ENCODE measurements at places on chromosomes 16 and 17.
A peak's percentile ranks its signal among the peaks of the same experiment; 100 is the strongest.

GRCh38 chr16:52783616-52784015 lies 236.7 kb upstream of the TOX3 start:
- DNase-seq, result no peak

DNA sequence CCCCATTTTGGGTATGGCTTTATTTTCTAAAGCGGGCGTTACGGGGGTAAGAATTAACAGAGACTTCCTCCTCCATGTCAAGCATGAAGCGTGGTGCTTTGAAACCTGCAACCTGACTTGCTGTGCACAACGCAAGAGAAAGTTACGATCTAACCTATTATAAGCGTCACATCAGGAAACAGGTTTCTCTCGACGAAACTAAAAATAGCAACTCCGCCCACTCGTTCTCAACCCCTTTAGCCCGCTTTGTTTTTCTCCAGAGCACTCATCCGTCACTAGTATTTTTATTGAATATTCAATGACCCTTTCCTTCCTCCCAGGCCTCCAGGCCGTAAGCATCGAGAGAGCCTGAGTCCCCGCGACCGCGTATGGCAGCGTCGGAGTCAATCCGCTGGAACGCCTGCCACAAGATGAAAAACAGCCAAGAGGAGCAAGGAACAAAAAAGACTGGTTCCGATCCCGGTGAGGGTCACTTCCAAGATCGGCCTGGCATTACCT lies 555 bp downstream of the NUP88 start:
- peak; percentile 44 for DNase-seq

GRCh38 chr16:67525176-67525860 lies 3.3 kb upstream of the RIPOR1 start:
- DNase-seq, result no peak

DNA sequence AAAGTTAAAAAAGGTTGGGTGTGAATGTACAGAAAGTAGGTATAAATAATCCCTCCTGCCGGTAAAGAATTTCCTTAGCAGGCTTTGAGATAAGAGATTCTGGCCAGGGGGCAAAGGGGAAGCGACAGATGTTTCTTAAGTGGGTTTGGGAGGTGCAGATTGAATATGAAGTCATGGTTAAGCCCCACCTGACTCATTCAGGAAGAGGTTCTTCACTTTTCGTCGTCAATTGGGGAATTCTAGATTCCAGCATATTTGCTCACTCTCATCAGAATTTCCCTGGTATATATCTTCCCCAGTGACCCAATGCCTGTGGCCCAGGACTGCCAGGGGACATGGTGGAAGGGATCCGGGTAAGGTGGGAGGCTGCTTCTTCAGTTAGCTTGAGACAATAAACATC lies 127.8 kb downstream of the CPPED1 start:
- DNase-seq, result no peak

- DNase-seq, result no peak
Observed at GRCh38 chr17:79792341-79792871, 4.5 kb downstream of the CBX8 start.

DNA sequence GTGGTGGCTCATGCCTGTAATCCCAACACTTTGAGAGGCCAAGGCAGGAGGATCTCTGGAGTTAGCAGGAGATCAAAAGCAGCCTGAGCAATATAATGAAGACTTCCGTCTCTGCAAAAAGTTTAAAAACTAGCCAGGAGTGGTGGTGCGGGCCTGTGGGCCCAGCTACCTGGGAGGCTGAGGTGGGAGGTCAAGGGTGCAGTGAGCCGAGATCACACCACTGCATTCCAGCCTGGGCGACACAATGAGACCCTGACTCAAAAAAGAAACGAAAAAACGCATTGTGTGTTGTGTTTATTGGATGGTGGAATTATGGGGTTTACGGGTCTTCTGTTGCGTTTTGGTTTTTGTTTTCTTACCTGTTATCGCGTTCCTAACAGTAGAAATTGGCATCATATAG lies 863 bp upstream of the DDX19A start:
- no peak for DNase-seq

DNA sequence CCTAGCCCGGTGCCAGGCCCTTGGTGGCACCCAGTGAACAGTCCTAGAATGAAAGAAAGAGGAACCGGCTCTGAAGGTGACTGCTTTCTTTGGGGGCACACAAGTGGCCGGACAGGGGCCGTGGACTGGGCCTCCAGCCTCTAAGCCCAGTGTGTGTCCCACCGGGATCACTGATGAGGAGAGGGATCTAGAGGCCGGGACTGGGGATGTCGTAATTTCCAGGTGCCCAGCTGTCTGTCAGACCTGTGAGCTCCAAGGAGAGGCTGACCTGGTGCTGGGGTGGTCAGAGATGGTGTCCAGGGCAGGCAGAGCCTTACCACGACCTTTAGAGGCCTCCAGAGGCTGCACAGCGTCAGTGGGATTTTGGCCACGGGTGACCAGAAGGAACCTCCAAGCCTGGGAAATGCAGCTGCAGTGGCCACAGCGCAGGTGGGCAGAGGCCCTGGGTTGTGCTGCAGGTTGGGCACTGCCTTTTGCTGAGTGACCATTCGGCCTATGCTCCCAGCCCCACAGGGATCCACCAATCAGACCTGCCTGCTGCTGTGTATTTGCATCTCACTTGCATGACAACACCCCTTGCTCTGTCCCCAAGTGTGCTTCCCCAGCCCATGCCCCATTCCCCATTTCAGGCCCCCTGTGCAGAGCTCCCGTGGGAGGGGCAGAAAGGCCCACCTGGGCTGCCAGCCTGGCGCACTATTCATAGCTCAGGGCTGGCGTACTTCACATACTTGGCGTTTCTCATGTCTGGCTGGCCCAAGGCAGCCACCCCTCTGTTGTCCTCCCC lies 12.5 kb downstream of the ARHGAP23 start:
- DNase-seq, result no peak

DNA sequence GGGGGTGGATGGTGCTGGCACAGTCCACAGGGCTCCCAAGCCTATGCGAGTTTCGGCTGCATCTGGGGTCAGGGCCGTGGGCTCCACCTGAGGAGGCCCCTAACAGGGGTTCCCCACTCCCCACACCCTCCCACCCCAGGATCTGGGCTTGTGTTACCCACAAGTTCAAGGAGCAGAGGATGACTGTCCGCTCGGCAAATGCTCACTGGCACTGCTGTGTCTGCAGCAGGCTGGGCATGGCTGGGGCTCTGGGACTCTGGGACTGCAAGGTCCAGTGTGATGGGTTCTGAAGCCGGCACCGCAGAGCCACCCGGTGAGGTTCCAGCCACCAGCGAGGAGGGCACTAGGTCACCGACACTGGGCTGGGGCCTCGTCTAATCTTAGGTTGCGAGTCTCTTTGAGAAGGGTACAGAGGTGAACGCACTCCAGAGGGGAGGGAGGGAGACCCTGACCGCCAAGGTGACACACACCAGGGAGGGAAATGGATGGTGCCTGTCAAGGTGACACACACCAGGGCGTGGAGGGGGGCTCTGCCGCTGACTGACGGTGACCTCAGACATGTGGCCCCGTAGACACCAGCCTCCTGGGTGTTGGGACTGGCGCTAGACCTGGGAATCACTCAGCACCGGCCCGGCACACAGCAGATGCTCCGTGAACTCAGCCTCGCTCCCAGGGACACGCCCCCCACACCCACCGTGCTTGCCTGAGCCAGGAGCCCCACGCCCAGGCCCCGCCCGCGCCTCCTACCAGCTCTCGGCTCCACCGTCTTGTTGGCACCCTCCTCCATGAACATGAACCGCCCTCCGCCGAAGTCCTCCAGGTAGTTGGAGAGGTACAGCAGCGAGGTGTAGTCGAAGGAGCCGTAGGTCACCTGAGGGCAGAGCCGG lies 20.5 kb upstream of the HEXD start:
- no peak for DNase-seq

DNA sequence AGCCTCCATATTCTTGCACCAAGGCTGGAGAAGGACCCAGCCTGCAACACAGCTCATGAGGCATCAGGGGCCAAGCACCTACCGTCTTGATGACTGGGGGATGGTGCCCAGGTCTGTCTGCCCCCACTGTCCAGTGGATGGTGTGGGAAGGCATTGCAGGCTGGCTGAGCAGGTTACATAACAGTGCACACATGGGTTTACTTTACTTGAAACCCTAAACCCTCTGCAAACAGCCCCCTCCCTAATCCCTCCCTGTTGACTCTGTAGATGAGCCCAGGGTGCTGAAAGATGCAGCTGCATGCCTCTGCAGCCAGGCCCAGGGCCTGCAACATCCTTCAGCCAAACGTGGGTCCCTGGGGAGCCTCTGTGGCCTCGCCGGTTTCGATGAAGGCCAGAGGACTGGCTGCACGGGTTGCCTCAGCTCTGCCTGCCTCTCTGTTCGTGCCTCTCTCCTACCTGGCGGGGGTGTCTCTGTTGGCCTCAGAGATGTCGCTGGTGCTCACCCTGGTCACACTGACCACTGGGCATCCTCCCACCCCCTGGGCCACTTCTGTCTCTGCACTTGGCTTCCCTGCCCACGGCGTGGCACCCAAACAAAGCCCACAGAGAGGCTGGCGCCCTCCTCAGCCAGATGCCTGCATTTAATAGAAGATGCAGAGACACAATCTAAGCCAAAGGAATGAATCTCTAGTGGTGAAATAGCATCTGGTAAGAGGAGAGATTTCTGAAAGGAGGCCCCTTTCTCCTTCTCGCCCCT lies 95.1 kb downstream of the METRNL start:
- no peak for DNase-seq

DNA sequence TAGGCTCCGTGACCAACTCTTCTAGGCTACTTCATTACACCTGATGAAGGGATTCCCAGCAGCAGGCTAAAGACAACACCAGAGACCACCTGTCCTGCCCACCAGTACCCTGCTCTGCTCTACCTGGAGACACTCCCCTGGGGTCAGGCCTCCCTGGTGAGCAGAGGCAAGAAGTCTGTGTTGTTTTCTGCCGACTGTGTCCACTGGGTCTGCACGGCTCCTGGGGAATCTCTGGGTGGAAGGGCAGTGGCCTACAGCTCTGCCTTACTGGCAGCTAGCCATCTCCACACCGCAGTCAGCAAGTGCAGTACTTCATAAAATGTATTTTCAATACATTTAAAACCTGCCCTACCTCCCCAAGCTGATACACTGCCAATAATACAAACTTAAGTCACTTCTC lies 6.8 kb downstream of the RSL1D1 start:
- no peak for DNase-seq

DNA sequence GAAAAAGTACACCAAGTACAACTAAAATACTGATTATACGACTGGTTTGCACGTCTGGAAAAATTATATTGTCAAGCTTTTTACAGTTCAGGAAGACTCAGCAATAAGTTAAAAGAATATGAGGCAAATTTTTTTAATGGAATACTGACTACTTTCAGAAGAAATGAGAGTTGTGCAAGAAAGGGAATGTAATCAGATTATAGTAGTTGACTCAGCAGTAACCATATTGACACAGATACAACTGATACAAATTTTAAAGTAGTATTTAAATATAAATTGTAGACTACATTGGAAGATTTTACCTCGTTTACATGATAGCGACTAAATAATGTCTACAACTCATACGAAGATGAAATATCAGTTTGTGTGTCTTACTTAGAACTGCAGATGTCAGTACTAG lies 16.7 kb downstream of the ASGR2 start:
- no peak for DNase-seq

- no peak for DNase-seq
Observed at GRCh38 chr17:10439816-10440215, 18.1 kb upstream of the MYH8 start.

GRCh38 chr17:44749980-44750318 lies 8.8 kb upstream of the ADAM11 start:
- no peak for DNase-seq

DNA sequence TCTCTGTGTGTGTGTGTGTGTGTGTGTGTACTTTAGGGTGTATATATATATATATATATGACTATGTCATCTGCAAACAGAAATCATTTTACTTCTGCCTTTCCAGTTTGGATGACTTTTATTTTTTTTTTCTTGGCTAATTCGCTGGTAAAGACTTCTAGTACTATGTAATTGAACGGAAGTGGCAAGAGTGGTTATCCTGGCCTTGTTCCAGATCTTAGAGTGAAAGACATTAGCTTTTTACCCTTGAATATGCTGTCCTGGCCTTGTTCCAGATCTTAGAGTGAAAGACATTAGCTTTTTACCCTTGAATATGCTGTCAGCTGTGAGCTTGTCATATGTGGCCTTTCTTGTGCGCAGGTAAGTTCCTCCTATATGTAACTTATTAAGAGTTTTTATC lies 72.7 kb upstream of the MYOCD start:
- no peak for DNase-seq

- peak; percentile 68 for DNase-seq
Observed at GRCh38 chr16:31265329-31266245, 5.8 kb downstream of the ITGAM start.

DNA sequence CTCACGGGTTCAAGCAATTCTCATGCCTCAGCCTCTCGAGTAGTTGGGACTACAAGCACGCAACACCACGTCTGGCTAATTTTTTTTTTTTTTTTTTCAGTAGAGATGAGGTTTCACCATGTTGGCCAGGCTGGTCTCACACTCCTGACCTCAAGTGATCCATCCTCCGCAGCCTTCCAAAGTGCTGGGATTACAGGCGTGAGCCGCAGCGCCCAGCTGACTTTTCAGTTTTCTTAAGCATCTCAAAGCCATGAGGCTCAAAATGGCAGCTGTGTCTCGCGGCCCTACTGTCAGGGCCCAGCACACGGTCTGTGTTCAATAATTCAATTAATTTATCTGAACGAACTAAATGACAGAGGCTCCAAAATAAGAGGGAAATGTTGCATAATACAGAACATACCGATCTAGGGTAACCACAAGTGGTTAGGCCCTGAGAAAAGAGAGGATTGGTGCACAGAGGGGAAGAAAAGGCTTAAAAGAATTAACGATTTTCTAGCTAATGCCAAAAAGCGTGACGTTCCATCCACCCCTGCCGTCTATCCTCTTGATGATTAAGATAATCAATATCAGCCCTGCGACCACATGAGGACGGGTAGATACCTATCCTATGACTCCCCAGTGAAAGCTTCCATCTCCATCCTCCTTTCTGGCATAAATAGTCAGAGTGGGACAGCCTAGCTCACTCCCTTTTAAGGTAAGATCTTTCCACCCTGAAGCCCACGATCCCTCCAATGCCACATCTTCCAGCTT lies 136.9 kb downstream of the SLC39A11 start:
- no peak for DNase-seq

DNA sequence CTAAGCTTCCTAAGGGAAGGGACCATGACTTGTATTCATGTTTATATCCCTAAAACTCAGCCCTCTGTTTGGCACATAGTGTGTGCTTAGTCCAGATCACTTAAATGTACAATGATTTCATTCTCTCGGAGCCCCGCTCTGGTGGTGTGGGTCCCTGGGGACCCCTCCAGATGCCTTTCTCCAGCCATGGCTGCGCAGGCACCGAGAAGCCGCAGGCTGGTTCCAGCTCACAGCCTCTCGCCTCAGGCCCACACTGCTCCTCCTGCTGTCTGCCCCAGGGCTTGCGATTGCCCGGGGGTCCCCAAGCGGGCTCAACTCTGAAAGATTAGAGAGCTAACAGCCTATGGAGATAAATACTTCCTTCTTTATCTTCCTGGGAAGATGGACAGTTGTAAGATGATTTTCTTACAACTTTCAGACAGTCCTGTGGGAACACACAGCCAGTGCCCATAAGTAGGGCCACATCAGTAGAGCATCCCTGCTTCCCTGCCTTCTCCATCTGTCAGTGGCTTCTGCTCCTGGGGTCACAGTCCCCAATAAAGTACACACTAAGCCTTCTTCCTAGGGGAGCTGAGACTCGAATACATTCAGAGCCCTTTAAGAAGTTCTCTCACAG lies 66.2 kb downstream of the CENPV start:
- DNase-seq, result no peak
